Activated CD4-positive, alpha-beta T cell treated with anti-CD3 and anti-CD28 coated beads, Interleukin-2, amount 10 ng/mL, durations not matched to agents 7 days and 5 days (primary cell): ENCODE measurements at places on chromosomes 11 and 22. TPM values are rescaled to one million over a fixed set of nuclear protein-coding genes. Genes with fewer than 3 reads are reported as not detected.

DNA sequence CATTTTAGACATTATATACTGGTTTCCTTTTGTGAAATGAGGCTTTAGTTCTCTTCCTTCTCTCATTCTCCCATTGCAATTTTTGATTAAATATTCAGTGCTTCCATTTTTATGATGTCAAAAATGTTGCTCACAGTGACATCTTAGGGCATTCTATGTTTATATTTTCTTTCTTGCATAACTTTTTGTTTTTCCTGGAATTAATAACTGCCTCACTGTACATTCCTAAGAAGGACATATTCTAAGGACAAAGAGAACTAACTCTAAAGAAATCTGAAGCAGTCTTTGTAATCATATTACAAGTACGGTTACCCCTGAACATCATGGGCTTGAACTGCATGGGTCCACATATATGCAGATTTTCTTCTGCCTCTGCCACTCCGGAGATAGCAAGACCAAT lies 25.8 kb upstream of the P2RY6 start:
- DNase-seq, result no peak

- DNase-seq, result peak; percentile 44
Observed at GRCh38 chr11:107549253-107549953, 16.1 kb downstream of the ALKBH8 start.

GRCh38 chr22:49853981-49854831 lies 562 bp downstream of the ZBED4 start:
- peak; percentile 29 for DNase-seq

- no peak for DNase-seq
Observed at GRCh38 chr11:103903621-103904323, 132.7 kb upstream of the DDI1 start.

DNA sequence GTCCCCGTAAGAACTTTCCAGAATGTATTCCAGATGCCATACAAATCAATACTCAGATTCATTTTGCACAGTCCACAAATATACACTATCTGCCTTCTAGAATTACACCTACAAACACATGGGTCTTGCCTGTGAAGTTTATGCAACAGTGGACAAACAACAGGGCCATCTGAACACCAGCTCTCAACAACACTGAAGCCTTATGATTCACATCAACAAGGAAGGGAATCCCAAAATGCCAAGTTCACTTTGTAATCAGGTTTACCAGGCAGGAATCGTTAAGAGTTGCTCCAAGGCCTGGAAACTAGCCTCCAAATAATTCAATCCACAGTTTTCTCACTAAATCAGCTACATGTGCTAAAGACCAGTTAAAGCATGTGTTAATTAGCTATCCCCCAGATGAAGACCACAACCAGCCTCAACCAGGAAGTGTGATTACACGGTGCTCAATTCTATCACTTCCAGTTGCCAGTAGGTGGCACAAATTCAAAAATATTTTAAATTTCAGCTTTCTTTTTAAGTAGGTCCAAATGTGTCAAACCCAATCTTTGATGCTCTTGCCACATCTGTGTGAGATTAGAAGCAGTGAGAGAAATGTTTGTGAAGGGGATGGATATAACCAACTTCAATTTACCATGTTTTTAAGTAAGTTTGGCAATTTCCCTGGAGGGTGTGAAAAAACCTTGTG lies 139.1 kb upstream of the BDNF start:
- no peak for DNase-seq

The TMEM191C gene
- total RNA-seq, result 2.0 TPM

The TENM4 gene
- total RNA-seq, result not detected

The HSPB2 gene
- not detected for total RNA-seq

The SNX32 gene
- 2.1 TPM for total RNA-seq

The IL18BP gene
- 15.3 TPM for total RNA-seq

The MS4A1 gene
- not detected for total RNA-seq
